Upper lobe of left lung (tissue), 6 donors: ENCODE measurements at places on chromosomes 7 and 10. TPM values are rescaled to one million over a fixed set of nuclear protein-coding genes. Genes with fewer than 3 reads are reported as not detected.
A peak's percentile ranks its signal among the peaks of the same experiment; 100 is the strongest.

DNA sequence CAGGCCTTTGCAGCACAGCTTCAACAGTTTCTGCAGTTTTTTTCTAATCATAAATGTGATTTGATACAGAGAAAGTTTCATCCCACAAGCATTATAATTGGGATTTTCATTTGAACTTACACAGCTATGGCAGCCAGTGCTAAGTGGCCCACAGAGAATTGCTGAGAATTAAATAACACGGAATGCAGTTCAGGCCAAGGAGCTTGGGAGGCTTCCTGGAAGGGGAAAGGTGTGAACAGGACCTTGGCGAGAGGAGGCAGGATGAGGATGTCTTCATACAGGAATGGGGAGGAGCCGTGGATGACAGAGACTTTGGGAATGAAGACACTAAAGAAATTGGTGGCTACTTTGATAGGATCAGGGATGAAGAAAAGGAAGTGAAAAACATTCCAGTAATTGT lies 95.3 kb downstream of the ZNF22 start:
- DNase-seq: no peak

CCDC3 gene
- 6.3 TPM for total RNA-seq

DNA sequence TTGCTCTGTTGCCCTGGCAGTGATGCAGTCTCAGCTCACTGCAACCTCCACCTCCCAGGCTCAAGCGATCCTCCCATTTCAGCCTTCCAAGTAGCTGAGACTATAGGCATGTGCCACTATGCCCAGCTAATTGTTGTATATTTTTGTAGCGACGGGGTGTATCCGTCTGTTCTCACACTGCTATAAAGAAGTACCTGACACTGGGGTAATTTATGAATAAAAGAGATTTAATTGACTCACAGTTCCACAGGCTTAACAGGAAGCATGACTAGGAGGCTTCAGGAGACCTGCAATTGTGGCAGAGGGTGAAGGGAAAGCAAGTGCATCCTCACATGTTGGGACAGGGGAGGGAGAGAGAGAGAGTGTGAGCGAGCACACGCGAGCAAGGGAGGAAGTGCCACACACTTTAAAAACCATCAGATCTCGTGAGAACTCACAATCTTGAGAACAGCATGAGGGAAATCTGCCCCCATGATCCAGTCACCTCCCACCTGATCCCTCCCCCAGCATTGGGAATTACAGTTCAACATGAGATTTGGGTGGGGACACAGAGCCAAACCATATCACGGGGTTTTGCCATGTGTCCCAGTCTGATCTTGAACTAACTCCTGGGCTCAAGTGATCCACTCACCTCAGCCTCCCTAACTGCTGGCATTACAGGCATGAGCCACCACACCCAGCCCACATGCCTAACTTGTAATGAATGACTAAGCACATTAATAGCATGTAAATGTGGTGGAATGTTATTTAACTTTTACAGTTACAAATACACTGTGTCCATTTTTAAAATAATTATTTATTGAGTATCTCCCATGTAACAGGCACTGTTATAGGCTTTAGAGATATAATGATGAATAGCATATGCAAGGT lies 65.5 kb downstream of the RALA start:
- DNase-seq: no peak

DNA sequence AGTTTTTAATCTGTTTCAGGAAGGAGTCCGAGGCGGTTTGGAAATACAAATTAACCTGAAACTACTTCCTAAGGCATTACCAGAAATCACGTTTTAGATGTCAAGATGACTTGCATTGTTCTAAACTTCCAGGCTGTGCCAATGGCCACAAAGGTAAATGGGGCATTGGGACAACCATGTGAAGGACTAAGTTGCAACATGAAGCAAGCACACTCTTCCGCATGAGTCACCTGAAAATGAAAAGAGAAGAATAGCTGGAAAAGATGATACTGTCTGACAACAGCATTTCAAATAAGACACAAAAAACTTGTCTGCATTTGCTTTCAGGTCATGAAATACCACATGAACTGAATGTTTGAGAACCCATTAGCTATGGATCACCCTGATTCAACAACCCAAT lies 262.1 kb downstream of the AHR start:
- peak; percentile 38 for DNase-seq

DNA sequence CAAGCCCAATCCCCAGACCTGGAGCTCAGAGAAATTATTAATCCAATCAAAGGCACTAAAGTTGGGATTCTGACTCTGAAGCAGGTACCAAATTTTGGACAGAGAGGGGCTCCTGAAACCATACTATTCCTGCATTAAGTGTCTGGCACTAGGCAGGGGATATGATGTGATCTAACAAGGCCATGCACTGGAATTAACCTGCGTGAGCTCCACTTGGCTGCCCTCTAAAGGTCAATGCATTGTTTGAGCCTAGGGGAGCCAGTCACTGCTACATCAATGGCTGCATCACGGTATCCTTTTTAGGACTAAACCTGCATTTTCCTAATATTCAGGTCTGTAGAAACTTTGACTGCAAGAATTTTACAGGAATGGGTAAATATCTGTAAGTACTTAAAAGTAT lies 42.1 kb downstream of the ST8SIA6 start:
- no peak for DNase-seq

GRCh38 chr7:54183055-54183454 lies 359.1 kb upstream of the VSTM2A start:
- DNase-seq: no peak

- DNase-seq: no peak
Measured at GRCh38 chr7:151306860-151307259, 34.8 kb upstream of the NUB1 start.

DNA sequence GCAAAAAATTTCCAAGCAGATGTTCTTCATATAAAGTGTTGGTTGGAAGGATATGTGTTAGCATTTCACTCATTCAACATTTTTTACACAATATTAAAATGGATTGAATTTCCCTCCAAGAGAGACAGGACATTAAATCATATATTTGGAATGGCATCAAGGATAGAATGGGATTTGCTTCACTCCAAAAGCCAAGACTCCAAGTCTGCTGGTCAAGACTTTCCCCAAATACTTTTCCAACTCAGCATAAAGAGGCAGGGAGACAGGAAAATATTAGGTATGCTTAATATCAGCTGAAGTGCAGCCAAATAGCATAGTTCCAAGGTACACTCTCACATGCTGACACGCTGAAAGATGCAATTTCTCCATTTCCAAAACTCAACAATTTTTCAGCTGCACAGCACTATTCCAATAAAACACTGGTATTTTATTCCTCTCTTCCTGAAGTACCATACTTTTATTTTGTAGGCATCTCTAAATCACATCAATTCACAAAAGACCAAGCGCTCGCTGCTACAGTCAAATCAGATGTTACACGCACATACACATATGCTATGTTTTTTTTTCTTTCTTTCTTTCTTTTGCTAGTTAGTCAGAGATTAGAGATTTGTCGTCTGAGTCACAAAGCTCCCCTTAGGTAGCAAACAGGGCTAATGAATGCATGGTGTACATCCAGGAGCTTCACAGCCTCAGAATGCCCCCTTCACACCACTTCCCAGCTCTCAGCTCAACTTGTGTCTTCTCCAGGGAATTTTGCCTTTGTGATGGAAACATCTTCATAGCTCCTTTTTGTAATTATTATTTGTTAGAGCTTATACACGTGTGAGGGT lies 1033.8 kb upstream of the AUTS2 start:
- no peak for DNase-seq

KIAA1549 gene
- 4.4 TPM for total RNA-seq

LEP gene
- not detected for total RNA-seq

NAT16 gene
- not detected for total RNA-seq

DNA sequence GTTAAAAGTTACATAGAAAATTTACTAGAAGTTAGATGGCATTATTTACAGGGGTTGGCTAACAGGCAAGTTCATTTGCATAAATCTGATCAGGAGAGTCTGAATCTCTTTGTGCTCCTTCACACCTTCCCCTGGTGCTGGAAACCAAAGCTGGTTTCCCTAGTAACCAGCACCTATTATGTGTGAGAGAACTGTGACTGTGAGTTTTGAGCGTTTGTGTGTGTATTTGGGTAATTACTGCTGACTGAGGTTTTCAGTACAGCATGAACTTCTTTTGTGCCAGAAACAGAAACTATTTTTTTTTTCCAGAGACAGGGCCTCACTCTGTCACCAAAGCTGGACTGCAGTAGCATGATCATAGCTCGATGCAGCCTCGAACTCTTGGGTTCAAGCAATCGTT lies 10.3 kb upstream of the IFIT1B start:
- DNase-seq: no peak

GRCh38 chr7:99667179-99667578 lies 12.6 kb downstream of the CYP3A5 start:
- no peak for DNase-seq

- no peak for DNase-seq
Measured at GRCh38 chr7:111762799-111763198, 200.5 kb upstream of the IMMP2L start.

- no peak for DNase-seq
Measured at GRCh38 chr7:141551782-141552181, 572 bp downstream of the AGK start.

DNA sequence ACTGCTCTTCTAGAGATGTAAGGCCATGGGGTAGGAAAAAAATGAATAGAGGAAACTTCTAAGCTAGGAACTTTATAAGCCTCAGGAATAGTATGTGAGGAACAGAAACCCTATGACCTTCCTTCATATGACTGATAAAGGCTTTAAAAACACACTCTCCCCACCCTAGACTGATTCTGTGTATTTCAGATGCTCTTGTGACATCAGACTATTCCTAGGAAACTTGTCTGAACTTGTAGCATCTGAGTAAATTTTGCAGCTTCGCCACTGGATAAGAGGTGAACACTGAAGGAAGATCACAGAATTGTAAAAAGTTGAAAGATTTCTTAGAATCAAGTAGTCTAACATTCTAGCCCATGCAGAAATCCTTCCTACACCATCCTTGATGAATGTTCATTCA lies 31.0 kb upstream of the CBLL1 start:
- DNase-seq: no peak

DNA sequence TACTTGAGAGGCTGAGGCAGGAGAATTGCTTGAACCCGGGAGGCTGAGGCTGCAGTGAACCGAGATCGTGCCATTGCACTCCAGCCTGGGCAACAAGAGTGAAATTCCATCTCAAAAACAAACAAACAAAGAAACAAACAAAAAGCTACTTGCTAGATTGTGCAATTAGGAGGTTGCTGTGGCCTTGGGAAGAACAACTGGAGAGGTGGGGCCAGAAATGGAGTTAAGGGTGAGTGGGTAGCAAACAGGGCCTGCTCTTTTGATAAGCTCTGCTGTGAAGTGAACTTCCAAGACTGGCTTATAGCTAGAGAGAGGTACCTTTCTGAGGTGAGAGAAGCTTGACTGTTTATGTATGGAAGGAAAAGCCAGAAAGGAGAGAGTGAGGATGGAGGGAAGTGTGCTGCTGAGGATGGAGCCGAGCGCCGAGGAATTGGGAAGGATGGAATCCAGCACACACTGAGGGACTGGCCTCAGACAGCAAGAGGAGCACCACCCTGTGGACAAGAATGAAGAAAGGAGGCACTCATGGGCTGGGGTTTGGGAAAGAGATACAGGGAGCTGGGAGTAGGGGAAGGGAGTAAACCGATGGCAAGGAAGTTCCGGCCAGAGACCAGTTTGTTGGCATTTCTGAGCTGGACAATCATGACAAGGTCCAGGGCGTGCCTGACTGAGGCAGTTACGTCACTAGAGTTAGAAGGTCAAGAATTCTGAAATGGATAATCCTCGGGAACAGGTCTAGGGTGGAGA lies 7.0 kb upstream of the RPEL1 start:
- DNase-seq: peak; percentile 53

DNA sequence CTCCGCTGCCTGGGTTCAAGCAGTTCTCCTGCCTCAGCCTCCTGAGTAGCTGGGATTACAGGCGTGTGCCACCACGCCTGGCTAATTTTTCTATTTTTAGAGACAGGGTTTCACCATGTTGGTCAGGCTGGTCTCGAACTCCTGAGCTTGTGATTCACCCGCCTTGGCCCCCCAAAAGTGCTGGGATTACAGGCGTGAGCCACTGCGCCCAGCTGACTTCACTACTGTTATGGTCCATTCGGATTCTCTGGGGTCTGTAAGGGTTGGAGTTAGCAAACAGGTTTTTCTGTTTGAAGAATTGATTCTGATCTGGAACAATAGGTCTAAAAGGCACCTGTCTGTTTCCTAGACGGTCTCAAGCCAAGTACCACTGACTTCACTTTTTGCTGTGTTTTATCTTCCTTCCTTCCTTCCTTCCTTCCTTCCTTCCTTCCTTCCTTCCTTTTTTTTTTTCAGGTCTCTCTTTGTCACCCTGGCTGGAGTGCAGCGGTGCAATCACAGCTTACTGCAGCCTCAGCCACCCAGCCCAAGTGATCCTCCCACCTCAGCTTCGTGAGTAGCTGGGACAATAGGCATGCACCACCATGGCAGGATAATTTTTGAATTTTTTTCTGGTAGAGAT lies 192.2 kb downstream of the CAMK1D start:
- no peak for DNase-seq

GRCh38 chr7:45688382-45688781 lies 114.2 kb downstream of the ADCY1 start:
- DNase-seq: no peak
